COR-L47 (cell line): ENCODE measurements at places on chromosomes 6 and 20.

GRCh38 chr20:47088335-47088734 is 193.7 kb downstream of the EYA2 start:
- no peak for DNase-seq

GRCh38 chr6:13074415-13075140 is 253.8 kb downstream of the TBC1D7 start:
- DNase-seq = no peak

DNA sequence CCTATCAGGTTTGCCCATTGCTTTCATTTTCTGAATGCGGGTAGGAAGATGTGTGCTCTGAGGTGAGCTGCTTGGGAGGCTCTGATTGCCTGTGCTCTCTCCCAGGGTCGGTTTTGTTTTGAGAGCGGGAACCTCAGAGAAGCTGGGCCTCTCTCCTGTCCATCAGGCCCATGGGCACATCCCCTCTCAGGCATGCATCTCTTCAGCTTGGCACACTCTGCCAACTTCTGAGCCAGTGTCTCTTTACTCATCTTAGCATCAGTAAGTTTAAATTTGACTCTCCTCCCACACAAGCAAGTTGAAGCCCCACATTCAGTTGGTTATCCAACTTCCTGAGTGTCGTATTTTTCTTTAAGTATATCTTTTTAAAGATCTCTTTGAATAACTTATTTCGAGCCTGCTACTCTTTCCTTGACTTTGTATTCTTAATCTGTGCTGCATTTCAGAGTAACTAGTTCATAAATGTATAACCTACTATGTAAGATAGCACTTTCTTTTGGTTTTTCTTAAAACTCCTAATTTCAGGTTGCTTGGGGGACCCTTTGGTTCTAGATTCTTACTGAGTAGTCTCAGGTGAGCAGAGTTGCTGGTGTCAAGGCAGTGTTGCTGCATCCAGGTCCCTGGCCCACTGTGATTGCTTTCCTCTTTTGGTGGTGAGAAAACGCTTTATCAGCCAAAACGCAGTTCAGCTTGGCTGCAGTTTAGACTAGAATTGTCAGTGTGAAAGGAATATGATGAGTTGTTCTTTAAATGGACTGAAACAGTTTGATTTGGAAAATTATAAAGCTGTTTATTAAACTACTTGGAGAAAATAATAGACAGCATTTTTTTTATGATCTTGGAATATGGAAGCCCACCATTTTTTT is 54.8 kb downstream of the SNX9 start:
- DNase-seq = no peak

- no peak for DNase-seq
These were observed at the start of gene SULF2 for GRCh38 chr20:47785311-47785853. SULF2 (minus strand) TSS chr20:47785481; CDS start chr20:47757363, 28,118 bp downstream.

- DNase-seq = no peak
These were observed 69.6 kb downstream of the DNAH8 start for GRCh38 chr6:38784506-38785235.

- no peak for DNase-seq
These were observed 272.2 kb upstream of the FOXQ1 start for GRCh38 chr6:1039746-1040145.

DNA sequence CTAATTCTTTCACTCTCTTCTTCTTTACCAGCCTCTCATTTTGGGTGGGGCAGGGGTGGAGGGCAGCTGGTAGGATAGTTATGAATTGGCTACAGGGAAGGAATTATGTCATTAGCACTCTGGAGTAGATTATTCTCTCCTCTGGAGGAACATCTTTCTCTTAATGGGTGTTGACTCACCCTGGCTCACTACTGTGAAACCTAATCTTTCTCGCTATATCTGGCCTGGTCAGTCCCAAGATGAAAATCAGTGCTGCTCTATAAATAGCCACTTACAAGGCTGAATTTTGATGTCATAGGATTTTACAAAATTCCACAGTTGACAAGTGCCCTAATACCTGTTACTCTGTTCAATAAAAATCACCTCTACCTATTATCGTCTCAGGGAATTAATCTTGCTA is 151.3 kb downstream of the COL9A1 start:
- no peak for DNase-seq

DNA sequence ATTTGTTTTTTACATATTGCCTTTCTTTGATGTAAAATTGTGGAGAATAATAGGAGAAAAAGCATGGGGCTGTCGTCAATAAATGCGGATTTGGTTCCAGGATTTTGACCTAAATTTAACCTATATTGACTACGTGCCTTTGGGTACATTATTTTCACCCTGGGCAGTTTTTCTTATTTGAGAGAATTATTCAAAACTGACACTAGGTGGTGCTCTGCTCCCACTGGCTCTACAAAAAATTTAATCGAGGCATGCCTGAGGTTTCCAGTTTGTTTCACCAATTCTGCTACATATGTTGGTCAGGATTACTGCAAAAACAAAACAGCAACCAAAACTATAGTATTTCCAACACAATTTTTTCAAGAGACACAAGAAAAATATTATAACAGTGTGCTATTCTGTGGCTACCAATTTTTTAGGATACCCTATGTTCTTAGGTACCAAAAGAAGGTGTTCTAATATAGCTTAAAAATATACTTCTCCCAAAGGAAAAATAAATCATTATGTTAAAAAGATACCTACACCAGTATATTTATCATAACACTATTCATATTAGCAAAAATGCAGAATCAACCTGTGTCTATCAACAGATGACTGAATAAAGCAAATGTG is 48.6 kb upstream of the FABP7 start:
- DNase-seq = peak; percentile 14

DNA sequence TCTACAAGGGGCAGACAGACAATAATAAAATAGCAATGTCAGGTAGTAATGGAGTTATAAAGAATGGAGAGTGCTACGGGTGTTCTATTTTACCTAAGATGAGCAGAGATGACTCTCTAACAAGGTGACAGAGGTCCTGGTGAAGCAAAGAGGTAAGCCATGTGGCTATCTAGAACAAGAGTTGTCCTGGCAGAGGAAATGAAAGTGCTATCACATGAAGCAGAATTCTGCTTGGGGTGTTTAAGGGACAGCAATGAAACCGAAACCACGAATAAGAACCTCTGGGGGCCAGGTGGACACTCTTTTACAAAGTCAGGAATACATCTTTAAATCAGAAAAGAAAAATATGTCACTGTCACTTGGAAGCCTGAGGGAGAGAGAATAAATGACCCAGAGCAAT is 37.9 kb upstream of the IRAK1BP1 start:
- DNase-seq = no peak

DNA sequence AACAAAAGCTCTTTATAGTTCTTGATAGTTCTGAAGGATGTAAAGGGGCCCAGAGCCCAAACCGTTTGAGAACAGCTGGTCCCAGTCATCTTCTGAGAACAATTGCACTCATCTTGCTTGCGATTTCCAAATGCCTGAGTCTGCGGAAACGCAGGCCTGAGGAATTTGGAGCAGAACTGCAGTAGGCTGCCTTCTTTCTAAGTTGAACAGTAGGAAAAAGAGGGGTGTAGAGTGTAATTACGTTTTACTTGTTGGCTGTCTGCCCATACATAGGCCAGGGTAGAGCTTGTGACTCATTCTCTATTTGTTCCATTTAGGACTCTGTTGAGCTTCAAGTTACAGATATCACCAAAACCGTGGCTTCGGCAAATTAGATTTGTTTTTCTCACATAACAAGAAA is 42.0 kb upstream of the KIF16B start:
- no peak for DNase-seq

- DNase-seq = no peak
These were observed 2.2 kb upstream of the BFSP1 start for GRCh38 chr20:17533396-17533795.

- peak; percentile 17 for DNase-seq
These were observed 16.0 kb upstream of the PTCRA start for GRCh38 chr6:42899871-42900270.

- no peak for DNase-seq
These were observed 43.2 kb downstream of the KHDC1L start for GRCh38 chr6:73182021-73182607.

DNA sequence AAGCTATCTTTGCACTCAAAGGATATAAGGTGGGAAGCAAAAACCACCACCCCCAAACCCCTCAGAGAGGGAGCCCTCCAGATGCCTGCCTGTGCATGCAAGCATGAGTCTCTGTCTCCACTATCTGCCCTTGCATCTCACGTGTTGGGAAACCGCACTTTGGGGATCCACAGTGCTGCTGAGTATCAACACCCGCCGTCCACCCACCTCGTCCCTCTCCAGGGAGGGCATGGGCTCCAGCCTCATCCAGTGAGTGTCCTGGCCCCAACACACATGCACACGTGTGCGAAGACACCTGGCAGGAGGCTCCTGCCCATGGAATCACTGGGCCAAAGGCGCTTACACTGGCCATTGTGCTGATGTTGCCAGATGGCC is 3.5 kb upstream of the YTHDF1 start:
- no peak for DNase-seq

- DNase-seq = no peak
These were observed 29.5 kb upstream of the KCNB1 start for GRCh38 chr20:49511788-49512525.

DNA sequence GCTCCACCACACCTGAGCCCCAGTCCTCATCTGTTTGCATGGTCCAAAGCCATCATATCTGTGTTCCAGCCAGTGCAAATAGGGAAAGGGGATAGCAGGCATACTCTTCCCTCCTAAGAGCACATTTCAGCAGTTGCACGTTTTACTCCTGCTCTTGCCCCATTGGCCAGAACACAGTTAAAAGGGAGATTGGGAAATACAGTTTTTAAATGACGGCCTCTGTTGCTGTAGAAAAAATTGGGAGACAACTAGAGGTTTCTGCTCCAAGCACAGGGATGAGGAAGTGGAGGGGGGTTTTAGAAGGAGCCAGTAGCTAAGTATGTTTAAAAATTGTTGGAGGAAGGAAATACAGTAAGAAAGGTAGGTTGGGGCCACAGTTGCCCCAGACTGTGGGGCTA is 14.6 kb upstream of the STK35 start:
- DNase-seq = no peak

- DNase-seq = no peak
These were observed 156.1 kb downstream of the F13A1 start for GRCh38 chr6:6164367-6164766.

- no peak for DNase-seq
These were observed 268.5 kb upstream of the QKI start for GRCh38 chr6:163146036-163146435.

DNA sequence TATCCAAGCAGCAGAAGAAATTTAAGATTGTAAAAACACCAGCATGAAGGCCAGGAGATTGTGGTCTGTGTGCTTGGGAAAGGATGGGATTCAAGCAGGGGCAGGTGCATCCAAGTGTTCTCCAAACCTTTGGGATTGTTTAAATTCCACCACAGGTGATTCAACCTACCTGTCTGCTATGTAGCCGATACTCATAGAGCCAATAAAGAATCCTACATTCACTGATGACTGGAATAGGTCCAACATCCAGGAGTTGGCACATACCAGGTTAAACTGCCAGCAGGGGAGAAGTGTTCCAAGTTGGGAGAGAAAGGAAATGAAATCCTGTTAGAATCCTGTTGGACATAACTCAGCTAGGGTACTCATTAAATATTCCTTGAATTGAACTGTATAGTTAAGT is 2.2 kb downstream of the SLC22A2 start:
- no peak for DNase-seq

GRCh38 chr6:156396791-156397418 is 380.3 kb upstream of the ARID1B start:
- DNase-seq = no peak

- DNase-seq = no peak
These were observed 11.0 kb upstream of the ELOVL5 start for GRCh38 chr6:53359843-53360092.

DNA sequence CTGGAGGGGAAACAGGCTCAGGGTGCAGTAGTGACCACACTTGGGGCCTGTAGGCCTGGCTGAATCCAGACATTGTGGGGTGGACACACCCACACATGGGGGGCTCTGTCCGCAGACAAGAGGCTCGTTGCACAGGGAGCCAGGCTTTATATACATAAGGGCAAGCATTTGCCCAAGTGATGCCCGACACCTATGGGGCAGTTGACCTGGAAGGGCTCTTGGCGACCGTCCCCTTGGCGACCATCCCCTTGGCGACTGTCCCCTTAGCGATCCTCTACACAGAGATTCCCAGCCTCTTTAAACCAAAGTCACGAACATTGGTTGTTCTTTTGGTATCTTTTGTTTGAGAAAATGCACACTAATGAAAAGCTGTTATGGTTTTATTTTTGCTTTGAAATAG is 2.7 kb downstream of the TOX2 start:
- DNase-seq = no peak

- no peak for DNase-seq
These were observed 306.3 kb downstream of the LAMA2 start for GRCh38 chr6:129189266-129189665.

DNA sequence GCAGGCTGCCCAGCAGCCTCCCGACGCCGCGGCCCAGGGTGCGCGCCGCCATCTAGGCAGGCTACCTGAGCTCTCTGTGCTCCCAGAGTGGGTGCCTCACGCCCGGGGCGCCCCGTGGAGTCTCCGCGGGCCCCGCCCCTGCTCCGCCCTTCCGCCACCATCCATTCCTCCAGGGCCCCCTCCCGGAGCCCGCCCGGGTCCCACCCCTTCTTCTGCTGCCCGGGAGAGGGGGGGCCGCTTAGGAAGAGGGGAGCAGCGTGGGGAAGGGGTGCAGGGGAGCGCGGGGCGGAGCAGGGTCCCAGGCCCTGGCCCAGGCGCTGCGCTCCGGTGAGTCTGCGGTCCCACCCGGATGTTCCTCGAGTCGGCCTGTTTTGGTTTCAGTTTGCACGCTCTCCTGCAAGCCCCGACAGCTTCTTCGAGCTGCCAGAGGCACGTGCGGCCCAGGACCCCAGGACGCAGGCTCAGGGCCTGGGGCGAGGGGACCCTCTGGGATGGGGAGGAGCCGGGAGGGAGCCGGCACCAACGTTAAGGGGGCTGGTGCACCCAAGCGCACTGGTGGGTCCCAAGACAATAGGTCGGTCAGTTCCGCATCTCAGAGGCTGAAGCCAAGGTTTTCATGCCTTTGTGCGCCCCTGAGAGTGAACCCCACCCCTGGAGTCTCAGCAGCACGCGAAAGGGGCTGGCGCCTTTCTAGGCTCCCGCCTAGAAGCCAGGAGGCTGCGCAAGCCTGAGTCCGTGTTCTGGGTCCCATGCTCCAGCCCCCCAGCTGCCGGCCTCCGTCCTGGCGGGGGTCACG is at the start of gene ACSS1:
TSS of gene ACSS1 (minus strand) at position 89 of the 796 bp plus-strand sequence. CDS start at position 52, 37 bp downstream.
- no peak for DNase-seq

DNA sequence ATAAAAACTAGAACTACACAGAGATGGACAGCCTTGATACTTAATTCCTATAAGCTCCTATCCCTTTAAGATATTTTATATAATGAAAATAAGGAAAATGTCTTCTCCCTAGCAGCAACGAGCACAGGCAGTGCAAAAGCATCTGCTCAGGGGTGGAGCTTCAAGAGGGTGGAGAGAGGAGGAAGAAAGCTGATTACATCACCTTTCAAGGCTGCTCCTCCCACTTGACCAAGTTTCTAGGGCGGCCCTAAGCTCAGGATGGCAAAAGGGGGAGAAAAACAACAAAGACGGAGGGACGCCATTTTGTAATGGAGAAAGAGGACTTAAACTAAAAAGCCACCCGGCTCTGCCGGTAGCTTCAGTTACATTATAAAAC is 2.2 kb downstream of the PPP1R10 start:
- peak; percentile 96 for DNase-seq
